ENCODE measurements at places on chromosomes 2 and 18. TPM values are rescaled to one million over a fixed set of nuclear protein-coding genes. Genes with fewer than 3 reads are reported as not detected.

POTEI gene
- not detected for total RNA-seq

ZSWIM2 gene
- not detected for total RNA-seq

NAT8 gene
- total RNA-seq, result not detected

GFPT1 gene
- total RNA-seq, result 31.6 TPM

ASB18 gene
- not detected for total RNA-seq

TBC1D8 gene
- total RNA-seq, result 17.8 TPM

GPAT2 gene
- 0.44 TPM for total RNA-seq

CFAP65 gene
- not detected for total RNA-seq

RESP18 gene
- not detected for total RNA-seq

PJVK gene
- 1.4 TPM for total RNA-seq

NYAP2 gene
- 0.32 TPM for total RNA-seq

ANKRD62 gene
- 0.48 TPM for total RNA-seq

MEP1B gene
- total RNA-seq, result not detected

ANKRD36C gene
- total RNA-seq, result 9.6 TPM

COL3A1 gene
- 43.8 TPM for total RNA-seq

CRYGD gene
- not detected for total RNA-seq

NEU2 gene
- total RNA-seq, result not detected

ALPP gene
- not detected for total RNA-seq

ACADL gene
- total RNA-seq, result 0.32 TPM

KCNK3 gene
- total RNA-seq, result 0.44 TPM

SERPINB10 gene
- 0.36 TPM for total RNA-seq

PAIP2B gene
- total RNA-seq, result 9.8 TPM

TUBA4B gene
- total RNA-seq, result not detected

C1QL2 gene
- not detected for total RNA-seq

ATP5F1A gene
- total RNA-seq, result 466 TPM

CNGA3 gene
- total RNA-seq, result not detected

All from esophagus mucosa (tissue), 1 donor.